ENCODE measurements at places on chromosomes 7 and 10. TPM values are rescaled to one million over a fixed set of nuclear protein-coding genes. Genes with fewer than 3 reads are reported as not detected.
A peak's percentile ranks its signal among the peaks of the same experiment; 100 is the strongest.

The BBS9 gene
- 20.9 TPM for total RNA-seq

The TMEM130 gene
- not detected for total RNA-seq

The PLEKHS1 gene
- total RNA-seq, result not detected

The CACNA2D1 gene
- 11.1 TPM for total RNA-seq

The RNF148 gene
- 0.61 TPM for total RNA-seq

The C10orf67 gene
- not detected for total RNA-seq

The ITGB8 gene
- total RNA-seq, result 60.1 TPM

The CRHR2 gene
- total RNA-seq, result not detected

- no peak for DNase-seq
These were observed 65.2 kb upstream of the EMX2 start for GRCh38 chr10:117477211-117477947.

DNA sequence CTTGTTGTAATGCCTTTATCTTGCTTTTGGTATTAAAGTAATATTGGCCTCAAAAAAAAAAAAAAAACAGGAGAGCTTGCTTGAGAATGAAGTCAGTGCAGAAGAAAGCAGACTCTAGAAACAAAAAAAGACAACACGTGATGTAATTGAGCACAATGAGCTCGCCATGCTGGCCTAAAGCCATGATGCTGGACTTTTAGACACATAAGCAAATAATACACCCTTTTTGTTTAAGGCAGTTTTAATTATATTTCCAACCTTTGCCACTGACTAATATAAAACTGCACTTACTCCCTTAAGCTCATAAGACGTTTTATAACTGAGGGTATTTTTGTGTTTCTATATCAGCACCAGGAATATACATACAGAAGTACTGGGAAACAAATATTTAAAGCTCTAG is 798.3 kb downstream of the KCNMA1 start:
- no peak for DNase-seq

- DNase-seq, result no peak
These were observed 4.1 kb upstream of the FUOM start for GRCh38 chr10:133361773-133362441.

GRCh38 chr7:91553410-91553895 is 289.2 kb downstream of the FZD1 start:
- DNase-seq, result no peak

DNA sequence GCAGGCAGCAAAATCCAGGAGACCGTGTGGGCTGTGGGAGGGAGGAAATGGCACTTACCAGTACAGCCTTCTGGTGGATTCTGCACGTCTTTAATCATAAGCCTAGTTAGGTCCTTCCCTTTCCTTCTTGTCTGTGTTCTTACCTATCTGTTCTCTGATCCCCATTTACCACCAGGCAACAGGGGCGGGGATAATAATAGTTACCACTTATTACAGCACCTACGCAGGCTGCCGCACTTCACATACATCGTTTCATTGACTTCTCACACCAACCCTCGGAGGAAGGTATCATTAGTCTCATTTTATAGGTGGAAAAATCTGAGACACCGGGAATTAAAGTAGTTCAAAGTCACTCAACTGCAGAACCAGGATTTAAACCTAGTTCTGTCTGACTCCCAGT is 4.5 kb upstream of the EPHA1 start:
- DNase-seq, result no peak

- peak; percentile 61 for DNase-seq
These were observed 251.1 kb upstream of the LRRN3 start for GRCh38 chr7:110839866-110840265.

DNA sequence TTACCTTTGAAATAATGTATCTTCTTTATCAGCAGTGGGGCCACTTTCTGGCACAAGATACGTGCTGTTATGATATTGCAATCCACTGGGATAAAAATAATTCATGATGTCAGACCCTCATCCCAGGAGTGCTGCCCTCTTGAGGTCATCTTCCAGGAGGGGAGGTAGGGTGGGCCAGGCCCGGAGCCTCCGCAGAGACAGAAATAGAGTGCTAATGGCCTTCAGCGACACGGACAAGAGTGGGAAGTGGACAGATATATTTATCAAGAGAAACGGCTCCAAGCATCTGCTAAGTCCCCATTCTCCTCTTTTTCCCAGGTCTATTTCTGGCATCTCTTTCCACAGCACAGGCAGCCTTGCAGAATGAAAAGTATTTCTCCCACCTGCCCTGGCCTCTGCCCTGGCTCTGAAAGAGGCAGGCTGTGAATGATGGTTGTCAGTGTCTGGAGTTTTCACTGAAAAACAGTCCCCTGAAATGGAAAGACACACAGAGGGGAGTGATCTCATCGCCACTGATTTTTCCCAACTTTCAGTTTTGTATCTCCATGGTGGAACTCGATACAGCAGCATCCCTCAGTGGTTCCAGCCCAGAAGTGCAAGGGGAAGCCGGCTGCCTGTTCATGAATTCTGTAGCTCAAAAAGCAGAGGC is 251.7 kb upstream of the MYO3A start:
- DNase-seq, result peak; percentile 67

DNA sequence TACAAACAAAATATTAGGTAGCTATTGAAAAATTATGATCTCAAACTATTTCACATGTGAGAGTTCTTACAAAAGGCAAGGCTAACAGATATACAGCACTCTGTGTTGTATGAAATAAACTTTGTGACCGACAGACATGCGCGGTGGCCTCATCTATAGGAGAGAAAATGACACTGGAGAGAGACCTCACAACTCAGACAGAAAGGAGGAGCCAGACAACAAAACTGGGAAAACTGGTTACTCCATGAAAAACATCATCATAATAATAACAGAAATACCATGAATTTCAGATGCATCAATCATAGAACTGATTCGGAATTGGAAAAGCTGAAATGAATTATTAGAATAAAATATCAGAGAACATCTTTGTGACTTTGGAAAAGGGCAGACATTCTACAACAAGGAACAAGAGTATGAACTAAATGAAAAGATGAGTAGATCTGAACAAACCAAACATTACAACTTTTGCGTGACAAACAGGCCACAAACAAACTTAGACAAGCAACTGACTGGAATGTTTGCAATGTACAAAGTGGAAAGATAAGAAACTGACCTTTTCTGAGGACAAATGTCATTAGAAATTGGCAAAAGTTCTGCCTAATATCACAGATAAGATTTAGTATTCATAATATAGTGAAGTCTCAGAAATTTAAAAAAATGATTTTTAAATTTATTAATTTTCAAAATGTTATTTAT is 69.3 kb downstream of the TNS3 start:
- no peak for DNase-seq

DNA sequence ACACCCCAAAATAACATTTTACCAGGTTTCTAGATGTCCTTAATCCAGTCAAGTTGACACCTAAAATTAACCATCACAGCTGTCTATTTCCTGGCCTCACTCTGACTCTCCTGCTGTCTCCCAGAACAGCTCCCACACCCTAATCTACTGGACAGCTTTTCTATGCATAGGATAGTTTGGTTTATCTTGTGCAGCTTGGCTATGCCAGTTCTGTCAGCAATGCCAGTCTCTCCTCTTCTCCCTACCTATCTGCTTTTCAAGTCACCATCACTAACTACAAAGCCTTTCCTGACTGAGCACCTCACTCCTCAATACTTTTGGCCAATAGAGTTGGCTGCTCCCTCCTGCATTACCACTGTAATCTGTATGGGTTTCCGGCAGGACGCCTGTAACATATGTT is 5.0 kb downstream of the NCOA4 start:
- DNase-seq, result no peak

DNA sequence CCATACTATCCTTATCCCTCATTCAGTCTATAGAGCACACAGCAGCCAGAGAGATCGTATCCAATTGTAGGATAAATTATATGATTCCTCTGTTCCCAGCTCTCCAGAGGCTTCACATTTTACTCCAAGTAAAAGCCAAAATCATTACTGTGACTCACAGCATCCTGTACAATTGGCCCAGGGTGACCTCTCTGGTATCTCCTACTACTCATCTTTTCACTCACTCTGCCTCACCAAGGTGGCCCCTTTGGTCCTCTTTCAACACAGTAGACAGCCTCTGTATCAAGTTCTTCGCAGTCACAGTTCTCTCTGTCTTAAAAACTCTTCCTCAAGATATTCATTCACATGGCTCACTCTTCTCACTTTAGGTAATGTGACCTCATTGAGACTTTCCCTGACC is 72.6 kb upstream of the LSM8 start:
- no peak for DNase-seq

GRCh38 chr10:62829622-62830021 is 13.5 kb upstream of the EGR2 start:
- DNase-seq, result no peak

GRCh38 chr7:156279635-156280034 is 360.9 kb upstream of the RNF32 start:
- no peak for DNase-seq

Measured in SK-MEL-5 (cell line).